Epithelial cell of proximal tubule (primary cell): ENCODE measurements at places on chromosomes 1 and 21. TPM values are rescaled to one million over a fixed set of nuclear protein-coding genes. Genes with fewer than 3 reads are reported as not detected.

GJA8 gene
- not detected in 2 replicates for total RNA-seq

PEX10 gene
- 26.5 and 44.1 TPM in 2 replicates for total RNA-seq

RNU1-1 gene
- under 0.01 TPM in 2 replicates for total RNA-seq

FAM151A gene
- total RNA-seq: not detected in 2 replicates

DNA sequence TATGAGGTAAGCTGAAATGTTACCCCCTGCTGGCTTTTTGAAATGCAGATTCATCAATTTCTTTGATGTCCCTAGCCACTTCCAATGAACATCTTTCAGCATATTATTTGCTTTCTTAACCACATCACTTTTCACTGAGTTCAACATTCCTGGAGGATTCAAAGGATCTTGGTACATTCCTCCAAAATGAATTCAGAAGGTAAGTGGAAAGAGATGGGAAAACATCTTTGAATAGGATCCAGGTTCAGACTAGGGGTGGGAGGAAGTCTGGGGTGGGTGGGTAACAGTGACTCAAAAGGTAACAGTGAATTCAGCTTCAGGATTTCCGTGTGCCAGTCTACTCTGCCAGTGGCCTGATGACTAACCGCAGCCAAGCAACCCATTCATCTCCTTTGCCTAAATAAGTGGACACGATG, 180.7 kb downstream of the ZC3H11B start:
- DNase-seq: no peak

DNA sequence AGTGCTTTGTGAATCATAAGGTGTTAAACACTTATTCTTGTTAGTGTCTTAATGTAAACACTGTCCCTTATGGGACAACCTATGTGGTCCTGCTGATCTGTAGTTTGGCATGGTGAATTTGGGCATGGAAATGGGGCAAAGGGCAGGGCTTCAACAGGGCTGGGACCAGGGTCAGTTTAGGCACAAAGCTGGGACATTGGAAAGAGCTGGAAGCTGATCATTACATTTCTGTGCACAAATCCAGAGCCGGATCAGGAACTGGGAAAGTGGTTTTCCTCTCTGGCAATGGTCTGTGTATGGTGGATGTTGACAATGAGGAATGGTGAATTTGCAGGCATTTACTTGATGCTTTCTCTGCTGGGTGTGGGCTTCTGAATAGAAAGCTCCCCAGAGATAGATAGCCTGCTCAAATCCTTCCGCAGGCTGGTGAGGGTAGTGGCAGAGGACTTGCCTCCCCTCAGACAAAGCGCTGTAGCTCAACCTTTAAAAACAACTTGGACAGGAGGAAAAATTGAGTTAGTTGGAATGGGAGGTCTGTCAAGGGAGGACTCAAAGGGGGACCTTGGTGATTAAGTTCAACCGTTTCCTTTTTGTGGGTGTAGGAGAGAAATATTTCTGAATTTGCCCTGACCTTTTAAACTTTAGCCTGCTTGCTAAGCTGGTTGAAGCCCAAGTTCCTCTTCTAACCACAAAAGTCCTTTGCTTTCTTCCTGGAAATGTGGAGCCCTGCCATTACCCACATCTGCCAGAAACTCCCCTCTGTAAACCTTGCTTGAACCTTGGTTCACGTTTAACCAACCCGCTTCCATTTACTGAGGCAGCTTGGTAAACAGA, 35.3 kb downstream of the HLX start:
- no peak for DNase-seq

GRCh38 chr1:247334378-247335133, 2.9 kb upstream of the ZNF496 start:
- DNase-seq: no peak

GRCh38 chr1:151935154-151935553, 25.8 kb upstream of the THEM4 start:
- no peak for DNase-seq
